Daoy (cell line): ENCODE measurements at places on chromosomes 13 and 19.

DNA sequence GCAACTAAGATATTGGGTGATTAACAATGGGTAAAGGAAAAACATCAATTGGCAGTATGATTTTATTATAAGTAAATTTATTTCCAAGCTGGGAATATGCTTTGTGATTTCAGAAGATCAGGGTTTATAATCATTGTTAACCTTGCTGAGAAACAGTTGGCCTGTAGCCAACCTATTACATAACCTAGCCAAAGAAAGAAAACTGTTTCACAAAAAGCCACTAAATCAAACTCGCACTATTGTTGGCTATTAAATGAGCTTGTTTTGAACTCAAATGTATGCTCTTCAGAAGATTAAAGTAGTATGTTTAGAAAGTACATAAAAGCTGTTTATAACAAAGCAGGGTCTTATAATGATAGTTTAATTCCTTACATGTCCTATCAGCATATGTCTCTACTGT lies 151.7 kb downstream of the LHFPL6 start:
- no peak for DNase-seq

DNA sequence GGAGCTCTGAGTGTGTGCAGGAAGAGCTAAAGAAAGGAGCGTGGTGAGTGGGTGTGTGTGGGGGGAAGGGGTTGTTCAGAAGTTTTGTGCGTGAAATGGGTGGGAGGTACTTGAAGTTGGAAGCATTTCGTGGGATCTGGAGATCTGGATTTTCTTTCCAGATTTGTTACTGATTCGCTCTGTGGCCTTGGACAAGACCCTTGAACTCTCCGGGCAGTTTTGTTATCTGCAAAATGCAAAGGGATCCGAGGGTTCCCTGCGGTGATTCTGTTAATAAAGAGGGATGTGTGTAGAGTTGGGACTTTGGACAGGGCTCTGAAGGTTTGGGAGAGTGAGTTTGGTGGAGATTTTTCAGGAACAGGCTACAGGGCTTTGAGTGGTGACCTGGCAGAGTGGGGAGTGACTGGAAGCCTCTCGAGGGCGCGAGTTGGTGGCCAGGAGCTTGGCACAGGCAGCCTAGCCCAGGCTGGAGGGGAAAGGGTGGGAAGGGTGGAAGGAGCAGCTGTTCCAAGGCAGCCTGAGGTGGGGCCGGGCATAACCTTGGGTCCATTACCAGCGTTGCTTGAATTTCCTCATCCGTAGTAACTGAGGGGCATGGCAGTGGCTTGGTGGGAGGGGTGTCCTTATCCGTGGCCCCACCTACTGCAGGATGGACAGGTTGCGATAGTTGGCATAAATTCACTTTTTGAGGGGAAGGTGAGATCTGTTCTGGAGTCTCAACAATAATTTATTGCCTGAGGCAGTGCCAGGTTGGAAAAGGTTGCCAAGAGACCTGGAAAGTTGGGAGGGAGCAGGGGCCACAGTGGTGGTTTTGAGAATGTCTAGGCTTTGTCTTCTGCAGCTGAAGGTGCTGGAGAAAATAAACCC lies 2.1 kb downstream of the ACTN4 start:
- peak; percentile 53 for DNase-seq

DNA sequence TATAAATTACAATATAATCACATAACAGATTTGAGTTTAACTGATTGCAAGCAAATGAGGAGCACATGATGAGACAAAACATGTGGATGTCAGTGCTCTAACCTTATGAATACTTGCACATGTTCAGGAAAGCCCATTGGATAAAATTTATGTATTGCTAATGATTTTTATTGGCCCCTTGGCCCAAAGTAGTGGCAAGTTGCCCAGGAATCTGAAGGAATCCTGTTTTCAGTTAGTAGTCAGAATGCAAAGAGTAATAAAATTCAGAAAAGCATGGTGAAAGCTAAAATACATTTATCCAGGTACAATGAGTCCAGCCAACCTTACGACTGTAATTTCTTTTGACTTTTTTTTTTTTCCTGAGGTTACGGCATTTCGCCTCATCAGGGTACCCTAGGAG lies 1539.4 kb downstream of the EFNB2 start:
- DNase-seq = no peak

- DNase-seq = no peak
Measured at GRCh38 chr19:43695985-43696704, 19.7 kb upstream of the IRGC start.

DNA sequence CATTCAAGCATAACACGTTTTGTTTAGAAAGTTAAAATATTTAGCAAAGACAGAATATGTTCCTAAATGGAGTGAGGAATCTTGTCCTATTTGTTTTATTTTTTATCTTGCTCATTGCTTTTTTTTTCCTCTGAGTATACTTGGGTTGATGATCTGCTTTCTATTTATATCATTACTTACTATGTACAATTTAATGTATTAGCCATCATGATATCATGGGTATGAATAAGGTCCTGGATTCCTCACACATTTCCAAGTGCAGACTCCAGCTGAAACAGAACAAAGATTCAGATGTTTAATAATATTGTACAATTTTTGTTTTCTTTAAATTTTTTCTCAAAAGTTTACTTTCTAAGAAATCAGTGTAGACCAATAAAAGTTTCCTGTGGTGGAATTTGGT lies 388.2 kb downstream of the GPC6 start:
- DNase-seq = no peak

- peak; percentile 67 for DNase-seq
Measured at GRCh38 chr13:44352671-44353070, 21.0 kb upstream of the SERP2 start.

- DNase-seq = no peak
Measured at GRCh38 chr19:5893907-5894703, 9.5 kb downstream of the NDUFA11 start.

DNA sequence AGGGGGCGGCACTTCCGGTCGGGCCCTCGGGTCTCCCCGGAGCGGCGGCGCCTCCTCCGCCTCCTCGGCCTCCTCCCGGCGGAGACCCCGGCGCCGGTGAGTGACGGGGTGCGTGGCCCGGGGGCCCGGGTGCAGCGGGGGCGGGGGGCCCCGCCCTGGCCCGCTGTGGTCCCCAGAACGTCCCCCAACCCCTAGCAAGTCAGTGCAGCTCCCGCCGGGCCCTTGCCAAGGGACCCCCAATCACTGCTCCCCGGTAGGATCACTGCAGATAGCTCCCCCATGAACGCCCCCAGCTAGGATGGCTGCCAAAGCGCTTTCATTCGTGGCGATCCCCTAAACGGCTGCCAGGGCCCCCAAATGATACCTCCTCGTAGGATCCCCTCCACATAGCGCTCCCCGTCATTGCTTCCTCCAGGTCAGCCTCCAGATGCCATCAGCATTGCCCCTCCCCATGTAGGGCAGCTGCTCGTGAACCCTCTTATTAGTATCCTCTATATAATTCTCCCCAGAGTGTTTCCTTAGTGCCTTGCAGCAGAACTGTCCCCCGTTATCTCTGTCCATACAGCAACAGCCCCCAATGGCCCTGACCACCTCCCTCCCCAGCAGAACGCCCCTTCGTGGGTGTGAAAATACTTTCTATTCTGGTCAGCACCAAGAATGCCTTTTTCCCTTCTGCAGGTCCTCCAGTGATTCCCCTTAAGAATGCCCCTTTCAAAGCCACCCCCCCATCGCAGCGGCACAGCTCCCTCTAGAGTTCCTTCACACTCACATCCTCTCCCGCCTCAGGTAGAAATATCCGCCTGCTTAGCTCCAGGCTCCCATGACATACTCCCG lies at the start of gene ZNF865:
ZNF865 (plus strand) TSS at position 11 of the 834 bp plus-strand sequence. CDS start 7,972 bp downstream, outside the sequence.
- DNase-seq = peak; percentile 90

DNA sequence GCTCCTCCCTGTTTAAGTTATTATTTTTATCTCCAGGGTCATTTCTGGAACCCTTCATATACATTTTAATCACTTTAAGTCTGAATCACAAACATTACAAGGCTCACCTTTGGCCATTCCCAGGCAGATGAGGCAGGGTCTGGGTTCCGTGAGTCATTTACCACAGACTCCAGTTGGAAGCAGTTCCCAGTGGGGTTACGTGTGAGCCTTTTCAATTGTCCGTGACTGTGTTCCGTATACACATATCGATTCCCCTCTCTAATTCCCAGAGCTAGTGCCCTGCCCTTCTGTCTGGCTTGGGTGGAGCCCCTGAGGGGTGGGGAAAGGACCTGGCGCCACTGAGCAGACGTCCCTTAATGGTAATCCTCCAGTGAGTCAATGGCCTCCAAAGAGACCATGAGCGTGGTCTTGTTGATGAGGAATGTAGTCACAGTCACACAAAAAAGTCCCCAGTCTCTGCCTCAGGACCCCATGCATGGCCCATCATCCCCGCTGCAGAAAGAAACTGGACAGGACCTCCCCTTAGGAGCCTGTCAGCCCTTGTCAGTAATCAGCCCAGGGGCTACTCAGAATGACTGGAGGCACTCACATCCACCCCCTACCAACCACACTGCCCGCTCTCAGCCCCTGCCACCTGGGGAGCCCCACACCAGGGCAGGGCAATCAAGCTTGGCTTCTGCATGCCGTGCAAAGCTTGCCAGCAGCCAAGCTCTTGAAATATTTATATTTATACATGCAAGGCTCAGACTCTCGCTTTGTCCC lies 144.4 kb downstream of the ZIC5 start:
- peak; percentile 86 for DNase-seq

DNA sequence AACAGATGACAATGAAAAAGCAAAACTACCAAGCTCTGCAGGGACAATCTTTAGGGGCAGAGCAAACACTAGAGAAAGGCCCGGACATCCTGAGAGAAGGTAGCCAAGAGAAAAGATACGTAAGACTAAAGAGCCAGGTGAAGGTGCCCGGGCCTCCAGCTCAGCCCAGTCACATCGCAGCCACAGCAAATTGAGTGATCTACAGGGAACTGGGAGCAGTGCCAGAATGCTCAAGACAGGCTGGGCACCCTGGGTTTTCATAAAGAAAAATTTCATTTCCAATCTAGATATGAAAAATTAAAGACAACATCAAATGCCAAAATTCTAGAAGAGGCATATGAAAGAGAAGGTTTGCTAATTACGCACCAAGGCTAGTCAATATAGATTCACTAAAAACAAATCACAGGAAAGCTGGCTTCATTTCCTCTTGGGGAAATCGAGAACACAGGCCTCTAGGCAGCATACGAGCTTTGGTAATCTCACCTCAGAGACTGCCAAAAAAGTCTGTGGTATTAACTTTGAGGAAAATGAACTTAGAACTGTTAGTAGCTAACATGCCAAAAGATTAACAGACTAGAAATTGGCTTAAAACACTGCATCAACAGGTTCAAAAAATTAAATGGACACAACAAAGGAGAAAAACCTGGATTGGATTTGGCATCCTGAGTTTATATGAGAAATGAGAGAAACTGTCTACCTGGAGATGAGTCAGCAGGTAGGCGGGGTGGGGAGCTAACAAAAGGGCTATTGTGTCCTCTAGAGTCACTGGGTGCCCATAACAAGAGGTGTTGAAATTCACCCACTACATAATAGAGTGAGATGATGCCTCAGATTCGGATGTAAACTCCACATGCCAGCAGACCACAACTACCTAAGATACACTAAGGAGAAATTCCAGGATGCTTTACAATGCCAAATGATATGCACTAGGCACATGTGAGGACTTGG lies 6.6 kb downstream of the ANKRD10 start:
- DNase-seq = peak; percentile 61

DNA sequence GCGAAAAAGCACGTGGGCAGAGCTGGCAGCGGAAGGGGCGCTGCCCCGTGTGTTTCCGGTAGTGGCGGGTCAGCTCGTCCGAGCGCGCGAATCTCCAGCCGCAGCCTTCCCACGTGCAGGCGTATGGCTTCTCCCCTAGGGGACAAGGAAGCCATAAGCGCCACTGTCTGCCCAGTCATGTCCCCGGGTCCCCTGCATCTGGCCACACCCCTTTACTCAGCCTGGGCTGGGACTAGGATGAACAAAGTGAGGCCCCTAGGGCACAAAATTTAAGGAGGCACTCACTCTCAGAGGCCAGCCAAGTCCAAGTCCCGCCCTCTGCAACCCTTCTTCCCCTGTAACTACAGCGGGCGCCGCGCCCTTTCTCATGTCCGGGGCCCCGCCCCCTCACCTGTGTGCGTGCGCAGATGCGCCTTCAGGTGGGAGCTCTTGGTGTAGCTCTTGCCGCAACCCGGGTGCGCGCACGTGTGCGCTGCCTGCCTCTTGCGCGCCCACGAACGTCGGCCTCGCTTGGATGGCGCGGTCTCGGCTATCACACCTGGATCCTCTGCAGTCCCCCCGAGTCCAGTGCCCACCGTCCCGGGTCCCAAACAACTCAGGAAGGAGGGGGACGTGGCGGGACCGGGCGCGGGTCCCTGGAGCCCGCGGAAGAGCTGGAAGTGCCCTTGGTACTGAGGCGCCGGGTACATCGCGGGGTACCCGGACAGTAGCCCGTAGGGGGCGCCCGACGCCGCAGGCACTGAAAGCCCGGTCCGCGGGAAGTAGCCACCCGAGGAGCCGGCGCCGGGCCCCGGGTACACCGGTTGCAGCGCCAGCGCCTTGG lies 1.9 kb downstream of the KLF1 start:
- DNase-seq = peak; percentile 55

GRCh38 chr19:29260477-29261317 lies 47.7 kb upstream of the UQCRFS1 start:
- peak; percentile 52 for DNase-seq

GRCh38 chr19:54218259-54218658 lies 4.5 kb downstream of the LILRB3 start:
- no peak for DNase-seq

DNA sequence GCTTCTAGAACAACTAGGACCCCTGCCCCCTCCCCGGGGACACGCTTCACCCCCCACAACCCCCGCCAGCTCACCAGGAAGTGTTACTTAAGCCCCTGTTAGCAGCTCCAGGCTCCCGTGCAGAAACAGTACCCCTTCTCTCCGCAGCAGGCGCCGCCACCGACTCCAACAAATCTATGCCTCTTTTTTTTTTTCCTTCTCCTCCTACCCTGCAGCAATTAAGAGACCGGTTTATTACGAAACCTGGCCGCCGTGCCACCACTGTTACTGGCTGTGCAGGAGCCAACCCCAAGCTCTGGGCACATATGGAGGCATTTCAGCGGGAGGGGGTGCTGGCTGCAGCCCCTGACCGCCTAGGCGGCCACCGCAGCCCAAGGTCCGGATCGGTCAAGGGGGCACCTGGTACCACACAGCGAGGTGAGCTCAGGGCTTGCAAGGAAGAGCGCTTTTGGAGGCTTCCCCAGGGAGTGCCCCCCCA lies 2.4 kb downstream of the GADD45B start:
- DNase-seq = peak; percentile 83

DNA sequence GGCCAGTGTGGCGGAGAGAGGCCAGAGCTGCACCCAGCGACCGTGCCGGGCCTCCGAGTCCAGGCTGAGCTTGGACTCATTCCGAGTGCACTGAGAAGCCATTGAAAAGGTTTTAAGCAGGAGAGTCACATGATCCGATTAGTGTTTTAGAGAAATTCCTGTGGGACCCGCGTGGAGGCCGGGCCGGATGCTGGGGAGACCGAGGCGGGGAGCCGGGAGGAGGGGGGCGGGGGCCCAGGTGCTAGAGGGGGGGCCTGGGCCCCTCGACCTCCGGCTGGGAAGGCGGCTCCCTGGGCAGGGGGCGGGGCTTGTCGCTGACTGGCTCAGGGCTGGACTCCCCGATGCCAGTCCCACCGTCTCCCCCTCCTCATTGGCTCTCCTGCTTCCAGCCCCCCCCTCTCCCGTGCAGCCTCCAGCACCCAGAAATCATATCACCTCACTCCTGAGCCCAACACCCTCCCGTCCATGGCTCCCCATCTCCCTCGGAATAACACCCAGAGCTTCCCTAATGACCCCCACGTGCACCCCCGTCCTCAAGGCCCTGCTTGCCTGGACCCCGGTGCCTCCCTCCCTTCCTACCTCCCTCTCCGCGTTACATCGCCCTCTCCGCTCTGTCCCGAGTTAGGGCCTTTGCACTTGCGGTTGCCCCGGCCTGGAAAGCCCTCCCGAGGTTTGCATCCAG lies 5.2 kb upstream of the ZNF579 start:
- peak; percentile 86 for DNase-seq

- no peak for DNase-seq
Measured at GRCh38 chr19:1146412-1146699, 27.7 kb downstream of the SBNO2 start.
